NCI-H524 treated with DMSO at 0.1 percent for 48 hours (cell line): ENCODE measurements at places on chromosomes 13 and 19.

- no peak for DNase-seq
Measured at GRCh38 chr19:18349524-18350128, 9.2 kb downstream of the PGPEP1 start.

DNA sequence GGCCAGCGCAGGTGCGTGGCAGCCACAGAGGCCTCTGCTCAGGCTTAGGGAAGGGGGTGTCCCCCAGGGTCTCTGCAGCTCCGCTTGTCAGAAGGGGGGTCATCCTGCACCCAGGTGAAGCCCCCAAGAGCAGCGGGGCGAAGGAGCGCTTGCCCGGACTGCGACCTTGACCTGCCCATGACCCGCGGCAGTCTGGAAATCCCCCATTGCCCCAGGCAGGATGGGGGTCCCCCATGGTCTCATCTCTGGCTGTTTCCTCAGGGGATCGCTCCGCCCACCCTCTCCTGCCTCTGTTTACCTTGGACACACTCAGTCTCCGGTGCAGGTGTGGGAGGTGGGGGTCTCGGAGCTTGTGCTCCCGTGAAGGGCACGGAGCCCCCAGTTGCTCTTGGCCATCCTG, 82.7 kb downstream of the KDM4B start:
- DNase-seq = no peak

DNA sequence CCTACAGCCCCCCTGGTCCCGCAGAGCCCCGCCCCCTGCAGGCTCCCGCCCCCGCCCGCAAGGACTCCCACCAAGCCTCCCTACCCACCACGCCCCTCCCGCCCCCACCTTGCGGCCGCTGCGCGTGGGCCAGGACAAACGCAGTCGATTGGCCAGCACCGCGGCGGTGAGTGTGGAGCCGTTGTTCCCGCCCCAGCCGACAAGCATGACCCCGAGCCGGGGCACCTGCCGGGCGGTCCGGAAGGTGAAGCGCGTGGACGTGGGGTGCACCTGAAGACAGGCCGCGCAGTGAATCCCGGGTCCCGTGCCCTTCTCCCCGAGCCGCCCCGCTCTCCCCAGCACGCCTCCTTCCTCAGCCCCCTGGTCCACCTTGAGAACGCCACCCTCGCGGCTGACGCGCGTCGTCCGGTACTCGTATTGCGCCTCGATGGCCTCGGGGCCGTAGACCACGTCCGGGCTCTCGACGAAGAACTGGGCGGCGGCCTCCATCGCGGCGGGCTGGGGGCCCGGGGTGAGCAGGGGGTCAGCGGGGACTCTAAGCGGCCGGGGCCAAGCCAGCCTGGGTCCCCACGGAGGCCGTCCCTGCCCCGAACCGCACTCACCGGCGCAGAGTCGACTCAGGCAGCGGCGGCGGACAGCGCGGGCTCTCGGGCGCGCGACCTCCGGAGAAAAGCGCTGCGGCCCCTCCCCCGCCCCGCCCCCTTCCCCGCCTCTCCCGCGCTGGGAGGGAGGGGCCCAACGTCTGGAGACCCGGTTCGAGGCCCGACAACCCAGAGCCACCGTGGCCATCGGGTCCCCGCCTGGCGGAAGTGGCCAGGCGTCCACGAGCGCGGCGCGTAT, at the start of gene ISYNA1:
TSS of gene ISYNA1 (minus strand) at position 643 of the 840 bp plus-strand sequence. CDS start at position 489, 154 bp downstream.
- DNase-seq = no peak

- no peak for DNase-seq
Measured at GRCh38 chr19:55598034-55598433, 1.3 kb downstream of the FIZ1 start.

DNA sequence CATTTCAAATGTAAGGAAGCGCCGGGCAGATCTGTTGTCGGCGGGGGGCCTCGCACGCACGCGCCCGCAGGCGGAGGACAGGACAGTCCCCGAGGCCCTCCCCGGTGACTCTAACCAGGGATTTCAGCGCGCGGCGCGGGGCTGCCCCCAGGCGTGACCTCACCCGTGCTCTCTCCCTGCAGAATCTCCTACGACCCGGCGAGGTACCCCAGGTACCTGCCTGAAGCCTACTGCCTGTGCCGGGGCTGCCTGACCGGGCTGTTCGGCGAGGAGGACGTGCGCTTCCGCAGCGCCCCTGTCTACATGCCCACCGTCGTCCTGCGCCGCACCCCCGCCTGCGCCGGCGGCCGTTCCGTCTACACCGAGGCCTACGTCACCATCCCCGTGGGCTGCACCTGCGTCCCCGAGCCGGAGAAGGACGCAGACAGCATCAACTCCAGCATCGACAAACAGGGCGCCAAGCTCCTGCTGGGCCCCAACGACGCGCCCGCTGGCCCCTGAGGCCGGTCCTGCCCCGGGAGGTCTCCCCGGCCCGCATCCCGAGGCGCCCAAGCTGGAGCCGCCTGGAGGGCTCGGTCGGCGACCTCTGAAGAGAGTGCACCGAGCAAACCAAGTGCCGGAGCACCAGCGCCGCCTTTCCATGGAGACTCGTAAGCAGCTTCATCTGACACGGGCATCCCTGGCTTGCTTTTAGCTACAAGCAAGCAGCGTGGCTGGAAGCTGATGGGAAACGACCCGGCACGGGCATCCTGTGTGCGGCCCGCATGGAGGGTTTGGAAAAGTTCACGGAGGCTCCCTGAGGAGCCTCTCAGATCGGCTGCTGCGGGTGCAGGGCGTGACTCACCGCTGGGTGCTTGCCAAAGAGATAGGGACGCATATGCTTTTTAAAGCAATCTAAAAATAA, 18.2 kb downstream of the IL17D start:
- DNase-seq = no peak

DNA sequence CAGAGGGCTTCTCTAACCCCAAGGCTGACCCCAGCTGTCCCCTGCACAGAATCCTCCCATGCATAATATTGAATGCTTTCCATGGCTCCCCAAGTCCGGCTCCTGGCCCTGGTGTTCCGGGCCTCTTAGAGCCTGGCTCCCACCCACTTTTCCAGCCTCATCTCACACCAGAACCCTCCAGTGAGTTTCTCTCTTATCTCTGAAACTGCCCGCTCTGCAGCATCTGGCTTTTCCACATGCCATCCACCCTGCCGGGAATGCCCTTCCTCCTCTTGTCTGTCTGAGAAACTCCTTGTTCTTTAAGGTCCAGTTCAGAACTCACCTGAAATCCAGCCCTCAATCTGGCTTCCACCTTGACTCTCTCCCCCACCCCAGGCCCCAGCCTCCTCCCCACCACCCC, 6.8 kb downstream of the SYNGR4 start:
- DNase-seq = no peak

- DNase-seq = no peak
Measured at GRCh38 chr19:6091771-6092291, 18.5 kb downstream of the RFX2 start.

DNA sequence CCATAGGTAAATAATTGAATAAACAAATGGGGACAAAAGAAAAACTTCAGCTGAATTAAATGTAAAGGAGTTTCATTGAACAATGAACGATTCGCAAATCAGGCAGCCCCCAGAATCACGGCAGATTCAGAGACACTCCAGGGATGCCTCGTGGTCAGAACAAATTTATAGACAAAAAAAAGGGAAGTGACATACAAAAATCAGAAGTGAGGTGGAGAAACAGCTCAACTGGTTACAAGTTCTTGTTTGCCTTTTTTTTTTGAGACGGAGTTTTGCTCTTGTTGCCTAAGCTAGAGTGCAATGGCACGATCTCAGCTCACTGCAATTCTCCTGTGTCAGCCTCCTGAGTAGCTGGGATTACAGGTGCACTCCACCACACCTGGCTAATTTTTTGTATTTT, 5.7 kb downstream of the ZNF566 start:
- DNase-seq = no peak

DNA sequence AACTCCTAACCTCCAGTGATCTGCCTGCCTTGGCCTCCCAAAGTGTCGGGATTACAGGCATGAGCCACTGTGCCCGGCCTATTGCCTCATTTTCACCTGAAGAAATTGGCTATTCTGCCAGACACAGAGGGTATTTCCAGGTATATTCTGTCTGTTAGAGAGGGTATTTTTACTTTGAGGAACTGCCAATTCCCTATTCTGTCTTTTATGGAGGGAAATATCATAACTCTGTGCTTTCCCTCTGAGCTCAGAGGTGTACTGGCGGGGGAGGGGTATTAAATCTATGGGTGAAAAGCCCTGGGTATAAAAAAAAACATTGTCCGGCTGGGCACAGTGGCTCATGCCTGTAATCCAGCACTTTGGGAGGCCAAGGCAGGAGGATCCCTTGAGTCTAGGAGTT, 24.8 kb downstream of the TSKS start:
- no peak for DNase-seq

GRCh38 chr19:42324655-42325307, 654 bp upstream of the MEGF8 start:
- DNase-seq = no peak

GRCh38 chr13:91078093-91078679, 269.3 kb upstream of the MIR17HG start:
- DNase-seq = no peak

- no peak for DNase-seq
Measured at GRCh38 chr13:76958841-76959432, 10.6 kb downstream of the ACOD1 start.

DNA sequence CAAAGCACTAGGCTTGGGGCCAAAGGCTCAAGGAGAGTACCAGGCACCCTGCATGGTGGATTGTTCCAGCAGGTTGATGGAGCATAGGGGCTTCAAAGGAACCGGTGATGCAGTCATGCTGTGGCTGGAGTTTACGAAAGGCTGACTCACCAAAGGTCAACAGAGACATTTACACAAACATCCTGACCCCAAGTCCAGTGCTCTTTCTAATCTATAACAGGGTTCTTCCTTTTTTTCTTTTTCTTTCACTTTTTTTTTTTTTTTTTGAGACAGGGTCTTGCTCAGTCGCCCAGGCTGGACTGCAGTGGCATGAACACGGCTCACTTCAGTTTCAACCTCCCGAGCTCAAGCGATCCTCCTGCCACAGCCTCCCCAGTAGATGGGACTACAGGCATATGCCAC, 35.6 kb upstream of the TPTE2 start:
- no peak for DNase-seq

- DNase-seq = no peak
Measured at GRCh38 chr13:105147461-105147860, 1388.0 kb downstream of the EFNB2 start.
